Esophagus mucosa (tissue), 1 donor: ENCODE measurements at places on chromosomes 2 and 18. TPM values are rescaled to one million over a fixed set of nuclear protein-coding genes. Genes with fewer than 3 reads are reported as not detected.

TRIM43 gene
- total RNA-seq: not detected

DUSP28 gene
- total RNA-seq: 3.7 TPM

MGAT5 gene
- 23.6 TPM for total RNA-seq

BOLL gene
- total RNA-seq: not detected

CNTNAP5 gene
- not detected for total RNA-seq

FRZB gene
- total RNA-seq: 0.32 TPM

BCL2L11 gene
- total RNA-seq: 16.6 TPM

TUBA3E gene
- not detected for total RNA-seq

CCDC85A gene
- total RNA-seq: 0.24 TPM

REG3A gene
- not detected for total RNA-seq

C2orf15 gene
- total RNA-seq: 1.9 TPM

CTLA4 gene
- 0.52 TPM for total RNA-seq

AKAIN1 gene
- total RNA-seq: not detected

SERPINB8 gene
- 44.0 TPM for total RNA-seq

MTLN gene
- total RNA-seq: 61.6 TPM

IL1RL2 gene
- 8.1 TPM for total RNA-seq

DSEL gene
- total RNA-seq: 0.48 TPM

CIB4 gene
- total RNA-seq: not detected

NTSR2 gene
- total RNA-seq: not detected

ZNF521 gene
- total RNA-seq: 3.3 TPM

ANKRD29 gene
- total RNA-seq: 11.2 TPM

SP9 gene
- not detected for total RNA-seq

FKBP7 gene
- total RNA-seq: 1.00 TPM

C1GALT1C1L gene
- total RNA-seq: 0.16 TPM

BCL11A gene
- total RNA-seq: 43.0 TPM

IL36A gene
- 167 TPM for total RNA-seq

STARD6 gene
- total RNA-seq: not detected

SATB2 gene
- 1.1 TPM for total RNA-seq

WDR33 gene
- 38.3 TPM for total RNA-seq

CGREF1 gene
- 0.96 TPM for total RNA-seq

CRYGD gene
- total RNA-seq: not detected

PLGLB2 gene
- 0.20 TPM for total RNA-seq

TLX2 gene
- total RNA-seq: not detected

HOXD13 gene
- not detected for total RNA-seq

ST8SIA5 gene
- total RNA-seq: not detected

ALPI gene
- not detected for total RNA-seq

SERPINB5 gene
- total RNA-seq: 213 TPM

KATNAL2 gene
- total RNA-seq: 1.1 TPM

ATP6V1C2 gene
- total RNA-seq: 5.1 TPM

OTOS gene
- not detected for total RNA-seq

FAHD2A gene
- 13.6 TPM for total RNA-seq

ALPG gene
- not detected for total RNA-seq

SERPINB4 gene
- total RNA-seq: 418 TPM
